Right lung (tissue), 10 donors: ENCODE measurements at places on chromosomes 2 and 18. TPM values are rescaled to one million over a fixed set of nuclear protein-coding genes. Genes with fewer than 3 reads are reported as not detected.

The NEU2 gene
- not detected for polyA plus RNA-seq

The ZNF396 gene
- polyA plus RNA-seq: 2.8 TPM

The UGT1A3 gene
- not detected for polyA plus RNA-seq

The CIB4 gene
- polyA plus RNA-seq: 0.83 TPM

The TRPM8 gene
- polyA plus RNA-seq: not detected

The MDH1B gene
- 3.8 TPM for polyA plus RNA-seq

The PCARE gene
- polyA plus RNA-seq: 0.04 TPM

The SALL3 gene
- polyA plus RNA-seq: not detected

The POU3F3 gene
- polyA plus RNA-seq: not detected

The CSRNP3 gene
- polyA plus RNA-seq: 10.0 TPM

The SLC23A3 gene
- polyA plus RNA-seq: 4.7 TPM

The FOXI3 gene
- polyA plus RNA-seq: not detected

The RGPD3 gene
- polyA plus RNA-seq: 0.27 TPM

The CYS1 gene
- polyA plus RNA-seq: 14.1 TPM

The LYPD6B gene
- polyA plus RNA-seq: 28.5 TPM

The DDX1 gene
- polyA plus RNA-seq: 147 TPM

The GPR17 gene
- 0.74 TPM for polyA plus RNA-seq

The ATOH8 gene
- polyA plus RNA-seq: 25.6 TPM

The NFE2L2 gene
- 85.3 TPM for polyA plus RNA-seq

The BOLL gene
- polyA plus RNA-seq: 0.12 TPM

The KIF1A gene
- 1.8 TPM for polyA plus RNA-seq

The AQP12A gene
- polyA plus RNA-seq: not detected

The GALNT3 gene
- polyA plus RNA-seq: 32.7 TPM

The NMUR1 gene
- polyA plus RNA-seq: 0.34 TPM

The RNPEPL1 gene
- polyA plus RNA-seq: 16.3 TPM

The SPDYA gene
- 3.1 TPM for polyA plus RNA-seq
